Esophagus mucosa (tissue), 1 donor: ENCODE measurements at places on chromosomes 1 and 21.

GRCh38 chr1:43982808-43983207, 3.8 kb downstream of the B4GALT2 start:
- no peak for ATAC-seq

DNA sequence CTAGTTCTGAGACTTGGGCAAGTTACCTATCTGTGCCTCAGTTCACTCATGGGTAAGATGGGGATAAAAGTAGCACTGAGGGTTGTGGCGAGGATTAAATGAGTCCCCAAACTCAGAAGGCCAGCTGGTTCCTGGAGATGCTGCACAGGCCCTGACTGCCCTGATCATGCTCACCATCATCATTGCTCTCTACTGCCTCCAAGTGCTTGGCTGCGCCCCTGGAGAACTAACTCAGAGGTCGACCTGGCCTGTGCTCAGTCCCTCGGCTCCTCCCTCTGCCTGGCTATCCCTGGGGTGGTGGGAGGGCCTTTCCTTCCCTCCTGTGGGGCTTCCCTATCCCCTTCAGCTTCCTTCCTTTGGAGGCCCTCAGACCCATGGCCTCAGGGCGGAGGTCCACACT, 5.6 kb downstream of the SLC5A9 start:
- peak; percentile 47 for ATAC-seq

DNA sequence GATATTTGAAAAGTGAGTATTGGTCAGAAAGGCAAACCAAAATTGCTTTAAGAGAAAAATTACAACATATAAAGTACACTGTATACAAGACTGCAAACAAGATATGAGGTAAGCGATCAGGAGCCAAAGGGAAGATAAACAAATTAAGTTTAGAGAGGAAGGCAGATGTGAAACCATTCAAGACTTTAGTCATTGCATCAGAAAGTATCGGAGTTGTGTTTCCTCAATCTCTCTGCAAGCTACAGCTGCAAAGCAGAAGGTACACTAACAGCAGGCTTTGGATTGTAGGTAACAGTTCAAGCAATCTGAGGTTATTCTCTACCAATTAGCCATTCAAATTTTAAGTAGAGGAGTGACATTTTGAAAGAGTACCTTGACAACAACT, 21.3 kb upstream of the TLCD4 start:
- no peak for ATAC-seq

- no peak for ATAC-seq
These were observed 89.7 kb downstream of the GTF2B start for GRCh38 chr1:88801575-88802208.

- no peak for ATAC-seq
These were observed 21.8 kb downstream of the CAPN2 start for GRCh38 chr1:223733898-223734852.

DNA sequence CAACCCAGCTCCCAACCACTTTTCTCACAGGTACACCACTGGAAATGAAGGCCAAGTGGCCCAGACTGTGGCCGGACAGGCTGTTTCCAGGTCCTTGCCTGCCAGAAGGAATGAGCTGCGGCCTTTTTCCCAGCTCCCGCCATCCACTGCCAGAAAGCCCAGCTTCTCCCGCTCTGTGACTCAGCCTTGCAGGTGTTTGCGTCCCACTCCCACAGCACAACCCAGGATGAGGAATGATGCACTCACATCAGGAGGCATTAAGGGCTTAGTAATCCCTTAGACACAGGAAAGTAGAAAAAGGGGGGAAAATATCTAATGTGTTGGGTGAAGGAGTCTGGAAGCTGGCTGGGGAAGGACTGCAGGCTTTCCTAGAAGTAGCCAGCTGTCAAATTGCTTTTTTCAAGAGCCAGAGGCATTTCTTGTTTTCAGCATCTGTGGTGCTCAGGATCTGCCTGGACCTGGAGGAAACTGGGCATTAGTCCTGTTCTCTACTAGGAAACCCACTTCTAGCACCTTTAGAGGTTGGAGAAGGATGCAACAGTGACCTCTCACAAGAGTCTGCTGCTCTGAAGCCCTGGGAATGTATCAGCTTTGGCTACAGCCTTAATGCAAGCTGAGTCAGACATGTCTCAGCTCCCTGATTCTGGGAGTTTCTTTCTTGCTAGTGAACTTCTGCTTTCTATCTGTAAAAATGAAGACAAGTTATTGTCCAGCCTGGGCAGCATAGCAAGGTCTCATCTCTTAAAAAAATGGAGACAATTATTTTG, 13.2 kb upstream of the MAP1LC3C start:
- ATAC-seq, result no peak

DNA sequence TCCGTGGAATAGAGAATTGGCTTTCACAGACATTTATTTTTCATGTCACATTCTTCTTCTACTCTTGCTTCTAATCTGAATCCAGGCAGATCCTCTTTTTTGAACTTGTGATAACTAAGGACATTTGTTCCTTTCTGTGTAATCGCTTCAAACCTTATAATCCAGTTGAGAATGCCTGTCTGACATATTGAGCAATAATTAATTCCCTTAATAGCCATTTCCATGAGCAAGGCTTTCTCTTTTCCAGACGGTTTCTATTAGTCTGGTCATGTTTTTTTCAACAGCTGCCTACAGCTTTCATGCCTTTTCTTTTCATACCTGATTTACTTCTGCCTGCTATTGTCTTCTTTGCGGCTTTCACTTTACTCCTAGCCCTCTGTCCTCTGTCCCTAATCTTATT, 163.4 kb downstream of the CYYR1 start:
- ATAC-seq, result peak; percentile 38

- peak; percentile 60 for ATAC-seq
These were observed 9.0 kb upstream of the IFFO2 start for GRCh38 chr1:18965206-18966173.

- no peak for ATAC-seq
These were observed 91.1 kb downstream of the EPHB2 start for GRCh38 chr1:22801761-22802160.

GRCh38 chr1:3068564-3069431, at the start of gene PRDM16:
TSS of gene PRDM16 (plus strand) at chr1:3069203. CDS start at chr1:3069260, 57 bp downstream.
- no peak for ATAC-seq

GRCh38 chr1:247303216-247303615, 28.5 kb downstream of the ZNF496 start:
- ATAC-seq, result no peak

DNA sequence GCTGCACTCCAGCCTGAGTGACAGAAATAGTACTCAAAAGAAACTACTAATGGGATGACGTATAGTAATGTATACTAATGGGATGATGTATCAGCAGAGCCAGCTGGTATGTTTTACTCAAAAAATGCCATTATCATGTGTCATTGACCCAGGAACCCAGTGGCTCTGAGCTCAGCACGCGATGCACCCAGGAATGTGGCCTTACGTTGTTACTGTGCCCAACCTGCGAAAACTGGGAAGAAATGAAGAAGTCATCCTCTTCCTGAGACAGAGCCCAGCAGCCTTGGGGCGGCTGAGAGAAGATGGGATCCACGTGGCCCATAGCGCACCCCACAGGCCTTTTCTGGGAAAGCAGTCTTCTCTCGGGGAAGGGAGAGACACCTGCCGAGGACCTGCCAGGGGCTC, 8.8 kb downstream of the UBE2J2 start:
- peak; percentile 7 for ATAC-seq

DNA sequence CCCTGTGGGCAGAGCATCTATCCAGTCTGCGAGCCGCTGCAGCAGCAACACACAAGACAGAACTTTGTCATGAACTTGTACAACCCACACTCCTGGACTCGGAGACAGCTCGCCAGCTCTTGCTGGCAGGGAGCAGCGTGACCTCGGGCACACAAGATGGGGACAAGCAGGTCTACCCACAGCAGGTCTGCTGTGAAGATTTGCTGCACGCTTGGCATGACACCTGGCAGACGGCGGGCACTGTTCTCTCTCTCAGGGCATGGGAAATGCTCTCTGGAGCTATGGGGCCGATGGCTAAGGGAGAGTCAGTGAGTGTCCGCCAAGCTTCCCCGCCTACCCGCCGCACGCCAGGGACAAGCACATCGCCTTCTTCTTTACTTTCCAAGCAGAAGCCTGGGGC, 90.0 kb downstream of the STUM start:
- ATAC-seq, result no peak

GRCh38 chr1:214513394-214513793, 38.0 kb downstream of the PTPN14 start:
- no peak for ATAC-seq

- ATAC-seq, result peak; percentile 51
These were observed 33.2 kb downstream of the CAMSAP2 start for GRCh38 chr1:200771625-200772555.

DNA sequence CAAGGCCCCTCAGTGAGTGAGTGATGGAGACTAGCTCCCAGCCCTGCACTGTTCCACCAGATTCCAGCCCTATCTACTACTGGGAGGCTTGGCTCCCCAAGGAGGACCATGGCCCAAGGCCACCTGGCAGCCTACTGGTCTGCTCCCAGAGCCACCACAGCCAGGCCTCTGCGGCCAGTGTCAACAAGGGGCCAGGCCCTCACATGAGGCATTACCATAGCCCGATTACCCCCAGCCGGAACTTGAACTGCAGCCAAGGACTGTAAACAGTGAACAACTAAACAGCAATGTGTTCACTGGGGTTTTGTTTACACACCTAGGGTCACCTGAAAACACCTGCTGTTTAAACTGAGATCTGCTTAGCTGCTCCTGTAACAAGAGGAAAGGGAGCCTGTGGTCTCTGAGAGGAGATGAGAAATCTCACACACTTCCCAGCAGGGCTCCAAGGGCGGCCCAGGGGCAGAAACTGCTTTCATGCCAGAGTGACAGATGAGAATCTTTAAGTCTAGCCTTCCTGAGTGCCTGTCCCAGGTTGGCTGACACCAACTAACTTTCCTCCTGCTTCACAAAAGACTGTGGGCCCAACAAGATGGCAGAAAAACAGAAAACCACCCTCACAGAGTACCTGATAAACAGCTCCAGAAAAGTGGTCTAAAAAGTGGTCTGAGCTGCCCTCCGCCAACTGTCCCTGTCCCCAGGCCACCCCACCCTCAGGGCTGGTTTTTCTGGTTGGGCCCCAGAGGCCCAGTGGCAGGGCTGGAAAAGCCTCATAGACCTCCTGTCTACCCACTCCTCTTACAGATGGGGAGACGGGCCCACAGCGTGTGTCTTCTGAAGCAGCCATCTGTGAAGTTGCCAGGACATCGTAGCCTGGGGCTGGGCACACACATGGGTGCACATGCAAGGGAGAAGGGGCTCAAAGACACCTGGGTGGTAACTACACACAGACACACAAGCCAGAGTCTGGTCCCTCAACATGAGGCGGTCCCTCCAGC, 28.8 kb downstream of the MEF2D start:
- ATAC-seq, result peak; percentile 11

DNA sequence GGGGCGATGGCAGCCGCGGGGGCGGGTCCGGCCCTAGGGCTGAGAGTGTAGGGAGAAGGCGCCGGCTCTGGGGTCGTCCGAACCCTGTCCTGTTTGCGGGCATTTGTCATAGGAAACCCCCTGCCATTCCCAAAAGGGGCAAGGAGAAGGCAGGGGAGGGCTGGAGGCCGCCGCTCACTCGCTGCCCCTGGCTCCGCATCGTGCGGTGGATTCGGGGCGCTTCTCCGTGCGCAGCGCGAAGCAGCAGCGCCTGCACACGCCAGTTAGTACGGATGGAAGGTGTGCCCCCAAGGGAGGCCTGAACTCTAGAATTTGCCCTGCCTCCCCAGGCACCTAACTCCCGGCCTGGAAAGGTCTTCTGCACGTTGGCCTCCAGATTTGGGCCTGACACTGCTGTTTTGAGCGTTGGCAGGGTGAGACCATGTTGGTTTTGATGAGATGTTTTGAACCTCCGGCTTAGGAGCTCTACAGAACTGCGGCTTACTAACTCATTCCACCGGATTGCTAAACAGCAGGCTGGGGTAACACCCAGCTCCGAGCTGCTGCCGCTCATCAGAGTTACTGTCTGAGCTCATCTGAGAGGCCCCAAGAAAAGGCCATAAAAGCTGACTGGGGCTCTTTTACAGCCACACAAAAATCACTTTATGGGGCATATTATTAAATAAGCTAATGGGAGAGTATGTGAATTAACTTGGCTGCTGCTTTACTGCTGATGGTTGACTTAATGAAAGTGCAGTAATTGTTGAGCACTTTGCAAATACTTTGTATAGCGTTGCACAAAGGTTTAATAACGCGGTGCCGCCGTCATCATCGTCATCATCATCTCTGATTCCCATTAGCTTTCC, 987 bp downstream of the GPR137B start:
- ATAC-seq, result peak; percentile 67

DNA sequence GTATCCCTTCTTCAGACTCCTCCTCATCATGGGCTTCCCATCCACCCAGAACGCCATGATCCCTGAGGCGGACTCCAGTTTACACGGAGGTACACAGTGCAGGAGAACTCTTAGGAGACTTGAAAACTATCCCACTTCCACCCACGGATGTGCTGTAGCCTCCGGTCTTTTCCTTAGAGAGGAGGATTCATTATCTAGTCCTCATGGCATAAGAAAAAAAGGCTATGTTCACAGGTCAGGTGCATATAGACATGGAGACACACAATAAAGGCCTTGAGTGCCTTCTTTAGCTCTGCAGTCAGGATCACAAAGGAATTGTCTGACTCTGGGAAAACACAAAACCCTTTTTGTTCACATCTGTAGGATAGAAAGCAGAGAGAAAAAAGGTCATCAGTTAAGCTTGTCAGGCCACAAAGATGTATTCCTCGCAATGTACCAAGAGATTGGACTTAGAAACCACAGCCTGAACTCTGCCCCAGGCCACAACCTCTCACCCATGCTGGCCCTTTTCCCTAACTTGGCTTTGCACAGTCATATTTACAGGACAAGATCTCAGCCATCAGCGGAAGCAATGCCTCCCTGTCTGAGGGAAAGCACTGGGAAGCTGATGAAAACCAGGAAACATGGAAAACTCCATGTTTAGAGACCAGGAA, 9.0 kb downstream of the CRP start:
- no peak for ATAC-seq

DNA sequence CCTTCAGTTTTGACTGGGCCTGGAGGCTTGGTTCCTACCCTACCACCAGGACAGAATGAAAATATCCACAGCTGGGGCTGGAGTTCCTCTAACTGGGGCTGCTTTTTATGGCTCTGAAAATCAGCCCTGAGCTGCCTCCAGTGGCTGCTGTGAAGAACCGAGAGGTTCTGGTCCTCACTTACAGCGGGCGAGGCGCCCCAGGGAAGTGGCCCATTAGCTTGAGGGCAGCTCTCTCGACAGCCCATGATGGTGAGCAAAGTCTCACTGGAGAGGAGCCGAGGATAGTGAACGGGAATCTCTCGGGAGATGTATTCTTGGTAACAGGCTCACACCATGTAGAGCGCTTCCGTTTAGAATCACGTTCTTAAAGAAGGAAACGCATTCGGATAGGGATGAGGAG, 459.7 kb downstream of the KIF26B start:
- no peak for ATAC-seq

GRCh38 chr1:52727956-52728656, 1.9 kb downstream of the ZYG11B start:
- ATAC-seq, result no peak
